ENCODE measurements at places on chromosomes 12 and 14. TPM values are rescaled to one million over a fixed set of nuclear protein-coding genes. Genes with fewer than 3 reads are reported as not detected.

Gene RASSF9
- total RNA-seq, result 6.1 TPM

Gene ESR2
- 0.11 TPM for total RNA-seq

Gene KLRC4
- total RNA-seq, result not detected

Gene STON2
- total RNA-seq, result 0.87 TPM

Measured in uterine smooth muscle cell (primary cell).